ENCODE measurements at places on chromosomes 3 and 15.

- DNase-seq: no peak
These were observed 211.0 kb upstream of the DPPA4 start for GRCh38 chr3:109548192-109548938.

DNA sequence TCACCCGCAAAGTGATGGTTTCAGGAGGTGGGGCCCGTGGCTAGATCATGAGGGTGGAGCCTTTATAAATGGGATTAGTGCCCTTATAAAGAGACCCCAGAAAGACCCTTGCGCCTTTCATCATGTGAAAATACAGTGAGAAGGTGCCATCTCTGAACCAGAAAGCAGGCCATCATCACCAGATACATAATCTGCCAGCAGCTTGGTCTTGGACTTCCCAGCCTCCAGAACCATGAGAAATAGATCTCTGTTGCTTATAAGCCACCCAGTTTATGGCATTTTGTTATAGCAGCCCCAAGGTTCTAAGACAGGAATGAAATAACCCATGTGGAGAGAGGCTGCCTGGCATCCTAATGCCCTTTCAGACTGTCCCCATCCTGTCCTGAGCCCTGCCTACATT, 127.8 kb upstream of the SMAD3 start:
- DNase-seq: no peak

DNA sequence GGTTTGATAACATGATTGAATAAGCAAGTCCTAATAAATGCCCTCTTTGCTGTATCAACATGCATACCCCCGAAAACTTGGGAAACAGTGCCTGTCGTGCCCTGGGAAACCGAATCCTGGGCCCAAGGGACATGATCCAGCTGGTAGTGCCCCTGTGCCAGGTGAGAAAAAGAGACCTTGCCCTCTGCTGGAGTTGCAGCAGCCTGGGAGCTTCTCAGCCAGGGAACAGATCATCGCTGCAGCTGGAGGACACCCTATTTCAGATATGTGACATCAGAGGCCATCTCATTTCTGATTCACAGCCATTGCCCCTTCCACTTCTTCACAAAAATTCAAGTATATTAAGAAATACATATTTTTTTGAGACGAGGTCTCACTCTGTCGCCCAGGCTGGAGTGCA, 32.3 kb downstream of the STOML1 start:
- DNase-seq: no peak

GRCh38 chr3:128278761-128279600, 125.7 kb downstream of the EEFSEC start:
- no peak for DNase-seq

DNA sequence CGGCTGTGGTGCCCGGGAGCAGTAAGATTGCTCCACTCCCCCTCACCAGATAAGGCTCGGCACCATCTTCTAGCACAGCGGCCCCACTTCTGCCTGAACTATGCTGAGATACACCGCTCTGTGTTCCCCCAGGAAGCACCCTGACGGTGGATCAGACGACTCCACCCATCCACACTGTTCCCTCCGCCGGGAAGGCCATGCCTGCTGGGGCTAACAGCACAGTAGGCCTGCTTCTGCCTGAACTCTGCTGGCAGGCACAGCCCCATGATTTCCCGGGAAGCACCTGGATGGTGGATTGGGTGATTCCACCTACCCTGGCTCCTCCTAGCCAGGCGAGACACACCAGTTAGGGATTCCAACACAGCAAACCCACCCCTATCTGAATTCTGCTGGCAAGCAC, 36.3 kb upstream of the PPM1L start:
- DNase-seq: no peak

DNA sequence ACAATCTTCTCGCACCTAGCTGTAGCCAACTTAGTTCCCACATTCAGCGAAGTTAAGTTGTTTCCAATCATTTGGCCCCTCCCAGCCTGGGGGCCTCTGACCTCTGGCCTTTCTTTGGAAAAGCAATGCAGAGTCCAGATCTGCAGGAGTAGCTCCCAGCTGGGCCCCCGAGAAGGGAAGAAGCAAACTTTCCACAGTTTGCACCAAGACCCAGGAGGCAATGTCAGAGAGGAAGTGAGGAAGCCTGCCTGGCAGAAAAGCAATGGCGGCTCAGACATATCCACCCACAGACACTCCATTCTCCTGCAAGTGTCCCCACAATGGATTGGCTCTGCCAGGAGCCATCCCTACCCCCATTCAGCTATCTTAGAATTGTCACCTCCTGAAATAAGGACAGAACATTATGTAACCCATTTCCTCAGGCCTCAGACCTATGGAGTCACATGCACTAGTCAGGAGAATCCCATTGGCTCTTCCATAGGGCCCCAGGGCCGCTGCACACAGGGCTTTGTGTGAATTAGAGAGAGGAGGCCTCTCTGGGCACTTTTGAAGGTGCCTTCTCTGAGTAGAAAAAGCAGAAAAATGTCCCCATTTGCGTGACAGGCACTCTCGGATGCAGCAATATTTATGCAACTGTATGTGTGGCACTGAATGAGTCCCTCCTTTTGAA, 3.0 kb upstream of the BUB1B start:
- DNase-seq: no peak

GRCh38 chr15:25568751-25569150, 129.9 kb upstream of the UBE3A start:
- DNase-seq: no peak

DNA sequence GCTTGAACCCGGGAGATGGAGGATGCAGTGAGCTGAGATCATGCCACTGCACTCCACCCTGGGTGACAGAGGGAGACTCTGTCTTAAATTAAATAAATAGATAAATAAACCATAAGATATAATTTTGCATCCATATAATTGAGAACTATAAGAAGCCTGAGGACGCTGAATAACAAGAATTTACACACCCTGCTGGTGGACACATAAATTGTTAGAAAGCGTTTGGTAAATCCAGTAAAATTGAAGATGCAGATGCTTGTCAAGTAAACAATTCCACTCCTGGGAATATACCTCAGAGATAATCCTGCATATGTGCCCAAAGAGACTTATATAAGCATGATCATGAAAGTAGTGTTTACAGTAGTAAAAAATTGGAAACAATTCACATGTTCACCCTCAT, 41.7 kb downstream of the TTC23 start:
- DNase-seq: no peak
